Right cardiac atrium (tissue), 5 donors: ENCODE measurements at places on chromosomes 7 and 10.

DNA sequence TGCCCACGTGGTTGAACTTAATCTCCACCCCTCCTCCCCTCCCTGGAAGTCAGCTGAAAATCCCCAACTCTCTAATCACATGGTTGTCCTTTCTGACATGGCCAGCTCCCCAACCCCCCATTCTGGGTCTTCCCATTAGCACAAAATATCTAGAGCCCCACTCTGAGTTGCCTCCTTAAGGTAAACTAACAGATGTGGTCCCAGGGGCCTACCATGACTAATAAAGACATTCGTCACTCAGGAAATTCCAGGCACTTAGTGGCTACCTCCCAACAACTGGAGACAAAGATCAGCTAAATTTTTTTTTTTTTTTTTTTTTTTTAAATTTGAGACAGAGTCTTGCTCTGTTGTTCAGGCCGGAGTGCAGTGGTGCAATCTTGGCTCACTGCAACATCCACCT lies 21.1 kb downstream of the CCDC126 start:
- DNase-seq: no peak

- DNase-seq: no peak
These were observed 59.3 kb downstream of the DLG5 start for GRCh38 chr10:77867124-77867719.

- no peak for DNase-seq
These were observed 180.3 kb downstream of the DNAJB6 start for GRCh38 chr7:157516911-157517781.

DNA sequence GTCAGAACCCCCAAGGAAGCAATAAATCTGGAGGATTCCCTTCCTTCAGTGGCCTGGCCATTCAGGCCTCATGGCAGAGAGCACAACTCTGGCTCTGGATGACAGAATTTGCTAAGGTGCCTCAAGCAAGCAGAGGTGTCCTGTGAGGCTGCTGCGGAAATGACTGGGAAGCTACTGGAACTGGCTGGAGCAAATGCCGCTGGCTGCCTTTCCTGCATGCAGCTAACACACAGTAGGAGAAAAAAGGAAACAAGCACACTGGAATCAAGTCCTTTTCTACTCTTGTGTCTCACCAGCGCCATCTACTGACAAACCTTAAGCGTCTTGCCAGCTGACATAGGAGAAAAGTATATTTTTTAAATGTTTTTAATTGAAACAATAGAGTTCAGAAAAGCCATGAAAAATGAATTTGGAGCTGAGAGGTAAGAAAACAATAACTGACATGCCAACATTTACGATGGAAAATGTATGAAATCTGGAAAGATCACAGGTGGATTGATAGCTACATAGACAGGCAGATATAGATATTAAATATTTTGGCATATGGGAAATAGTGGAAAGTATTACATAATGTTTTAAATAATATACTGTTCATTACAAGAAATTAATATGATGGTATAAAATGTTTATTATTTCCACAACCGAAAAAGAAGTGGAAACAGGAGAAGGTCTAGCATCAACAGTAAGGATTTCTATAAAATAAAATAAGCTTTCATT lies 951.6 kb downstream of the ANKRD7 start:
- no peak for DNase-seq

DNA sequence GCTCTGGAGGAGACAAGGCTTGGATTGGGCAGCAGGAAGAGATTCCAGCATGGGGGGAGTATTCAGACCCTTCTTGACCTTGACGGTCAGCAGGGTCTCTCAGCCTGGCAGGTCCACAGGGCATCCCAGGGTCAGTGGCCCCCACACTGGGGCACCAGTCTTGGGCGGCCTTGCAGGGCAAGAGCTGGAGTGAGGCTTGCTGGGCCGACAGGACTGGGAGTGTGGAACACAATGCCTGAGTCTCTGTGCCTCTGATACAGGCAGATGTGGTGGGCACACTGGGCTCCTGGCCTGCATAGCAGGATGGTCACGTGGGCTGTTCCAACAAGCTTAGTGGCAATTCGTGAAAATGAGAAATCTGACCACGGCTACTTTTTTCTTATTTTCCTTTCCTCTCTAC lies 229.7 kb downstream of the TCERG1L start:
- no peak for DNase-seq

GRCh38 chr7:128437426-128438332 lies 18.0 kb upstream of the HILPDA start:
- DNase-seq: no peak

- DNase-seq: no peak
These were observed 50.3 kb downstream of the ADCYAP1R1 start for GRCh38 chr7:31102151-31102972.

DNA sequence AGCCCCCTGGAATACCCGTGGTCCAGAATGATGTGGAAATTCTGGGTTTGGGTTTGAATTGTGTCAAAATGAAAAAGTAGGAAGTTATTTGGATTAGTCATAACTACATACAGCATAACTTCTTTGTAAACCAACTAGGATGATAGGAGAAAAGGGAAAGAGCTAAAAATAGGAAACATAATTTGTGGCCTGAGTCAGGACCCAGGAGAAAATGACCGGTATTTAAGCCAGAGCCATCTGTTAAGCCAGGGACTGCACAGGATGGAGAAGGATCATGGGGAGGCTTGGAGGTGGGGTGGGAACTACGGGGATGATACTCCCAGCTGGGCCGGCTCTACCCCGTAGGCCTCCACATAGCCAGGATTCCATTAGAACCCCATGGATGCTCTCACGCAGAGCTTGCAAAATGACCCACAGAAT lies 98.6 kb downstream of the MYOF start:
- no peak for DNase-seq

- no peak for DNase-seq
These were observed 427.4 kb downstream of the SH2D4B start for GRCh38 chr10:80964955-80965614.

- no peak for DNase-seq
These were observed 38.9 kb upstream of the RHEB start for GRCh38 chr7:151558575-151558974.

DNA sequence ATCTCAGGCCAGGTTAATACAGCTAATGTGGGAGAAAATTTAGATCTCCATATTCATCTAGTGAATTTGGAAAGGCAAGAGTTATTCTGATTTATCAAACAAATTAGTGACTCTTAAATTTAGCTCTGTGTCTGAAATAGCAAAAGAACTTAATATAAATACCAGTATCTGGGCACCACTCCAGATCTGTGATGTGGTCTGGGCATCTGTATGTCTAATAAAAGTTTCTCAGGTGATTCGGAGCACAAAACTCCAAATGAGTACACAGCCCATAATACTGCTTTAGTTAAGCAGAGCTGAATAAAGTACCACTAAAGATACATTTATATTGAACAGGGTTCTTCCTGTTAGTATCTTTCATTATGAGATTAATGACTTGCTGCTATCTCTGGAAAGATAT lies 261.4 kb downstream of the BAMBI start:
- DNase-seq: no peak

- no peak for DNase-seq
These were observed 139.0 kb upstream of the GDF10 start for GRCh38 chr10:47160967-47161366.

DNA sequence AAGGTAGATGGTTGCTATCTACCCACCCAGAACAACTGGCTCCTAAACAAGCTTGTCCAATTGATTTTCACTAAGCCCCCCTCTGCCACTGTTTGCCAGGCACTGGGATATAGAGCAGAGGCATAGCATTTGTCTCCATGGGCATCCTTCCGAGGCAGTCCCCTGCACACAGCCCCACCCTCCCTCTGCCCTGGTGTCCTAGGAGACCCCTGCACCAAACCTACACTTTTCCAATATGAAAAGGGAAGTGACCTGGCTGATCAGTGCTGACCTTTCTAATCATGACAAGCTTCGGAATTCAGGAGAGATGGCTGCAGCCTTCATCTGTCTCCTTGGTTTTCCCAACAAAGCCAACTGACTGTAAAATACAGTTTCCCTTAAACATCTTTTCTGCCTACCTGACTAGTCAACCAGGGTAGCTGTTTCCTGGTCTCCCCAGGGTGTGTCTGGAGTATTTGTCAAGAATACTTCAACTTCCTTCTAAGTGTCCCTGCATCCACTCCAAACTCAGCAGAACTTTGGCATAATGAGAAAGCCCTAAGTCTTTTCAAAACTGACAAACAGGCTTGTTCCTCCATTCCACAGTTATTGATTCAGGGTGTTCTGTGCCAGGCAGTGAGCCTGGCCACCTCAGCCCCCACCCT lies 7.6 kb upstream of the SLC18A3 start:
- DNase-seq: no peak

DNA sequence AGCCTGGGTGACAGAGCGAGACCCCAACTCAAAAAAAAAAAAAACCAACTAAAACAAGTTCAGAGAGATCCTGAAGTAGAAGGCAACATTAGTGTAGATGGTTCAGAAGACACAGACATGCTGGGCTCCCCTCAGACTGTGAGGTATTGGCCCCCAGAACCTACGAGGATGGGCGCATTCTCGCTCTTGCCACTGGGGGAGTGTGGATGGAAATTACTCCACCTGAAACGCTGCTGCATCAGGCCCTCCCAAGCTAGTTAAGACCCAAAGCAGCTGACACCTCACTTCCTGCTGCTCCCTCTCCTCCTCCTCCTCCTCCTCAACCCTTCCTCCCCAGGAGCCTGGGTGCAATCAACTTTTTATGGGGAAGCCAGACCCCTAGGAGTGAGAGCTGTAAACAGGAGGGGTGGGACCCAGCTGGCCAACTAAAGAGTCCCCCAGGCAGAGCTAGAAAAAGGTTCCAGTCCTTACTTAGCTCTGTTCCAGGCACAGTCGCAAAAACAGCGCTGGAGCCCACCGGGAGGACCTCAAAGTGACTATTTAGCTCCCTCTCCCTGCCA lies 7.4 kb downstream of the SH3PXD2A start:
- DNase-seq: no peak

DNA sequence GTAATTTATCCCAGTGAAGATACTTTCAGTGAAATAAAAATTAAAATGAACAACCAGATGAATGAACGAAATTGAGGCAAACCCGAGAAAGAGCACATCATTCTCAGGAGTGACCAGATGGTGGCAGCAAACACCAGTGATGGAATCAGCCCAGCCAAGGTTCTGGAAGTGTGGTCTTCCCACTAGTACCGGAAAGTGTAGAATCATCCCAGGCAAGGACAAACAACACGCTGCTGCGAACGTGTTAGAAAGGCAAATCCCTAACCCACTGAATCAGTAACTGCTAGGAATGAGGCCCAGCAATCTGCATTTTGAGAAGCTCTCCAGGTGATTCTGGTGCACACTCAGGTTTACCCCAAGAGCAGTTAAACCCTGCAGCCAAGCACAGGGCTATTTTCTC lies 15.5 kb upstream of the SLC18A3 start:
- no peak for DNase-seq

GRCh38 chr10:66625709-66626590 lies 299.9 kb upstream of the LRRTM3 start:
- no peak for DNase-seq

- no peak for DNase-seq
These were observed 139.9 kb upstream of the ADCY1 start for GRCh38 chr7:45434167-45434784.

DNA sequence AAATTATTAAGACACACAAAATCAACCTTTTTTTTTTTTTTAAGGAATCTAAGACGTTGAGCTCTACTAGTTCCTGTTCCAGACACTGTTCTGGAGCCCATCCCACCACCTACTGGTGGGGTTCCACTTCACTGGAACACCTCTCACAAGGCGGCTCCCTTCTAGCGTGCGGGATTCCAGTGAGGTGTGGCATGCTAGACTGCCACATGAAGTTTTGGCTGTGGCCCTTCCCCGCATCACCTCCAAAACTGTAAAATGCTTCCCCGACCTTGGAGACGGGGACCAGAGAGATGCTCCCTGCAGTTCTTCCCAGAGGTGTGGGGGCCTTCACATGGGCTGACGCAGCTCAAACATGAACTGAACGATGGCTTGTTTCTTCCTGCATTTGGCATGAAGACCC lies 12.6 kb downstream of the FAM53B start:
- no peak for DNase-seq

- no peak for DNase-seq
These were observed 23.0 kb upstream of the SNX13 start for GRCh38 chr7:17963281-17963680.

DNA sequence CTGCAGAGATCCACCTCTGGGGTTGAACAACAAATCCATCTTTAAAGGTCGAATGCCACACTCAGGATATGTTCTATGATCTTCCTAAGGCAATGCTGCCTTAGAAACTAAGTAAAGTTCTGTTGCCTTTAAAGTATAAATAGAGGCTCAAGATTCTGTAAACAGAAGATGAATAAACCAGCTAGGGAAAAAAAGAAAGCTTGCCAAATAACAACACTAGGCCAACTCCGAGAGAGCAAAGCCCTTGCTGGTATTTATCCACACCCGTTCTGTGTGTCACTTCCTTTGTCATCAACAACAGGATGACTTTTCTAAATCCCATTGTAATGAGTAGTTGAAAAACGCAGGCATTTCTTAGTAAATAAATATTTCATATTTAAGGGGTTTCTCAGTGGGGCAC lies 330.0 kb upstream of the GLI3 start:
- DNase-seq: no peak

- no peak for DNase-seq
These were observed 30.6 kb upstream of the IKZF1 start for GRCh38 chr7:50273870-50274269.

- DNase-seq: no peak
These were observed 32.0 kb downstream of the ICA1 start for GRCh38 chr7:8229927-8230326.

DNA sequence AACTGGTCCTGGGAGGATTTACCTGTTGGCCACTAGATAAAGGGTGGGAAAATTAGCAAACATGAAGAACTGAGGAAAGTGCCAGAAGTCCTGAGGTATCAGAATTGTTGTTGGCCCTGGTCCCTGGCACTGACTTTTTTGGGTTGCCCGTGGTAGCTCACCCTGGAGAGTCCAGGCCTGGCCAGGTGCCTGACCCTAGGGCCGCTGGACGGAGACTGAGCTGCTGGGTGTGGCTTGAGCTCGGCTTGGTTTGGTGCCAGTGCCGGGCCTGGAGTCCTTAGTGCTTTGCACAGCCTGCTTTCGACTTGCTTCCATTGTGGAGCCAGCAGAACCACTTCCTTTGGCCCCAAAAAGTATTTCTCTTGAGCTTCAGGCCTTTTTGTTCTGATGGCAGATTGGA lies 12.9 kb downstream of the MDH2 start:
- peak; percentile 91 for DNase-seq

DNA sequence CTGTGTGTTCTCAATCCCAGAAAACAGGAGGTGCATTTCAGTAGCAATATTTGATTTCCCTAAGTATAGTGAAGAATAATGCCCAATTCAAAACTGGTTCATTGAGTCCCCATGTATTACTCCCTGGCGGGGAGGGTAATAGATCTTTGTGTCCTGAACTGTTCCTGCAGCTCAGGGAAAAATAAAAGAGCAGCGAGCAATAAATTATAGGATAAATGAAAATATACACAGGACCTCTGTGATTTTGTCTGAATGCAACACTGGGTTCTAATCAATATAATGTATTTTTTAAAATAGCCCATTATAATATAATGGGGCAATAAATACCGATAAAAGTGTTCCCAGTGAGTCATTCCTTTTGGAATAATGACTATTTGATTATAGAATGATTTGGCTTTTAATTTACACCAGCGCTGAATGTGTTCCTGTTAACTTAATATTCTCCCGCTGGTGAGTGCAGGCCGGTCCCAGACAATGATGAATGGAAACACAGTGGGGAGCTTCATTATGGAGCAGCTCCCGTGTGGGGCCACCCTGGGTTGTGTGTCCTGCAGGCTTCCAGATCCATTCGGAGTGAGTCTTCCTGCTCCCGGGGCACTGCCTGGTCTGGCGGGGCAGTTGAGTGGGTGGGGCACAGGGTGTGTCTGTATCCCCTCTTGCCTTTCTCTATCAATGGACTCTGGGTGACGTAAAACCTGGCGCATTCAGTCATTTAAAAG lies 263.1 kb downstream of the ACTR3B start:
- DNase-seq: no peak
